Testis (tissue), 5 donors: ENCODE measurements at places on chromosomes 4 and X. TPM values are rescaled to one million over a fixed set of nuclear protein-coding genes. Genes with fewer than 3 reads are reported as not detected.

Gene DRP2
- 1.6 TPM for total RNA-seq

Gene NXF2
- 18.0 TPM for total RNA-seq

Gene KDR
- 7.9 TPM for total RNA-seq

Gene SHROOM4
- total RNA-seq: 6.5 TPM

Gene BRS3
- total RNA-seq: 0.55 TPM

Gene MAD2L1
- 11.1 TPM for total RNA-seq

Gene FSTL5
- total RNA-seq: 0.68 TPM

Gene FRAS1
- total RNA-seq: 3.5 TPM

Gene CT45A5
- 8.1 TPM for total RNA-seq

Gene EFHC2
- 14.4 TPM for total RNA-seq

Gene VSIG1
- 333 TPM for total RNA-seq

Gene UXT
- 72.0 TPM for total RNA-seq

DNA sequence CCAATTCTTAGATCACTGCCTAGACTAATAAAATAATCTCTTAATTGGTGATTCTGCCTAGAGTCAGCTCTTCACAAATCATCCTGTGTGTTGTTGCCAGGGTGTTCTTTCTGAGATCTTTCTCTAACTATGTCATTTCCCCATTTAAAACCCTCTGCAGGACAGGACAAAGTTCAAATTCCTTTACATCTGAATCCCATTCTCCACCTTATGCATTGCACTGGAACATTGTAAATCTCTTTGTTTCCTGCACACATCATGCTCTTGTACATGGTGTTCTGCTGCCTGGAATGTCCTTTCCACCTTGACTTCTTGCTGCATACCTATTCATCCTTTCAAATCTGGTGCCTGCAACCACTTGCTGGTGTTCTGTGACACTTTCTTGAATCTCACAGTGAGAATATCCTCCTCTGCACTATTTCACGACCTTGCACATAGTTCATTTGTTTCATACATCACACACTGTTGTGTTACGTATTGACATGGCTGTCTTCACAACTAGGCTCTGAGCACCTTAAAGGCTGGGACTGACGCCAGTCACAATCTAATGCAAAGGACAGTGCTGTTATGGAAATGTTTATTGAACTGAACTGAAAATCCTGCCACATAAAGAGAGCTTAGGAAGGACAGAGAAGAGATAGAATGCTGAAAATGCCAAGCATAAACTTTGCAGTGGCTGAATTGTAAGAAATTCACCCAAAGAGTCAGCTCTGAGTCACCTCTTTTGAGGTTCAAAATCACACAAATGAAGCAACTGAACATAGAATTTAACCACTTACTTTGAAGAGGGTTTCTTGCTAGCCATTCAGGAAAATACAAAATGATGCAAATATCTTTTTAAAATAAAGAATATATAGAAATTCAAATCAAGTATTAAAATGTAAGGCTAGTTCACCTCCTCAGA is 26.4 kb upstream of the SMIM14 start:
- no peak for DNase-seq

- DNase-seq: no peak
These were observed 59.4 kb downstream of the CLNK start for GRCh38 chr4:10625131-10625530.

GRCh38 chr4:75058486-75058885 is 125.6 kb downstream of the PARM1 start:
- DNase-seq: no peak

GRCh38 chr4:188297873-188298272 is 158.6 kb downstream of the TRIML1 start:
- no peak for DNase-seq

DNA sequence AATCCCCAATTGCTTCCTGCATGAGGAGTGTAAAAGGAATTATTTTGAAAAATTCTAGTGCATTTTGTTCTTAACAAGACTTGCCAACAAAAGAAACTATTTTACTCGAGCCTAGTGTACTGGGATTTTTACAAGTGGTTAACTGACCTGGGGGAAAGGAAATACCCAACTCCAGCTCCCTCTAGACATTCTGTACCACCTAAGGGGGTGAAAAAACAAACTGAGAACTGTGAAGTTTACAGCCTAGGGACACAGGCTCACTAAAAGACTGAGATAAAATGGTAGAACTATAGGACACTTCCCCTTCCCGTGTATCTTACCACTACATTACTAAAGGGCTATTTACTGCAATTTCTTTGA is 2.6 kb upstream of the ADH5 start:
- no peak for DNase-seq

GRCh38 chr4:100742045-100742444 is 224.2 kb upstream of the EMCN start:
- DNase-seq: no peak

- DNase-seq: no peak
These were observed 1907.6 kb upstream of the TENM3 start for GRCh38 chr4:180335566-180335965.

GRCh38 chrX:20026278-20026677 is 35.4 kb upstream of the BCLAF3 start:
- no peak for DNase-seq

GRCh38 chr4:159828687-159829086 is 725.8 kb downstream of the RAPGEF2 start:
- no peak for DNase-seq

GRCh38 chr4:26220696-26221095 is 100.1 kb upstream of the RBPJ start:
- no peak for DNase-seq

DNA sequence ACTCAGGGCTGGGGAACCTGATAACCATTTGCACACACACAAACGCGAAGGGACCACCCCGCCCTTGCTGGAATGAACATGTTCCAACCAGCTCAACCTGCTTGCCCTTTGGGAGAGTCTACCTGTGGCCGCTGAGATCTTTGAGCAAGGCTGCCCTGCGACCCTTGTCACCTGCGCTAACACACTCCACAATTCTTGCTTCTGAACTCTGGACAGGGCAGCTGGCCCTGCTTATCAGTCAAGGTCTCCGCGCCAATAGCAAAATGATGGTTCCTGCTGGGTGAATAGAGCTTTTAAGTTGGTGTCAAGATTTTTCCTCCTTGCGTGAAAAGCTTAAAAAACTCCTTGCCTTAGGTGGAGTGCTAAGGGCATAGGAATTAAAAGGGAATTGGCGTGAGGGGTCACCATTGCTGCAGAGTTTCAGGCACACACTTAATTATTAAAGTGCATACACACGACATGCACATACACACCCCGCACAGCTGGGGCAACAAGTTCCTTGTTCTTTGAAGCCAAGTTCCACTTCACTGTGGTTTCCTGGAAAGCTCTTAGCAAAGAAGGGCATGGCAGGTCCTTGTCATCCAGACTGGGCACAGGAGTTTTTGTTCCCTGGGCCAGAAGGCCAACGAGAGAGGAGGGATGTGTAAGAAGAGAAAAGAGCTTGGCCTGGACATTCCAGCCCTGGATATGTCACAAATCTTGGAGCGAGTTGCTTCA is 207.7 kb downstream of the STIM2 start:
- DNase-seq: no peak

- no peak for DNase-seq
These were observed 296.1 kb downstream of the TLL1 start for GRCh38 chr4:166169111-166169510.

- no peak for DNase-seq
These were observed 270.3 kb downstream of the DTHD1 start for GRCh38 chr4:36551697-36552214.

- DNase-seq: no peak
These were observed 69.4 kb downstream of the IQCM start for GRCh38 chr4:149746276-149746675.

DNA sequence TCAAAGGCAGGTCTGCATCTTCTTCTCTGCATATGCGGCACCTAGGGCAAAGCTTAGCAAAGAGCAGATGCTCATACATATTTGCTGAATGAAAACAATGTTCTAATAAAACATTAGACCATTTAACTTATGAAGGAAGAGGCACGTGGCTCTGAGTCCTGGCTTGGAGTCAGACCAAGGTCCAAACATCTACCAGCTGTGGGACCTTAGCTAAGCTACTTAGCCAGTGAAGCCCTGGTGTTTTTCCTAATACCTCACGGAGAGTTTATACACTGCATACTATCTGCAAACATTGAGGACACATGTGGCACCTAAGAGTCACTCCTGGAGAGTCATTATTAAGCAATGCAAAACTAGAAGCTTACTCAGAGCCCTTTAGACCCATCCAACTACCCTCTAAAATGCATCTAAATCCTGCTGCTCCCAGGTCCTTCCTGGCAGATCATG is 9.0 kb downstream of the PDGFC start:
- peak; percentile 45 for DNase-seq

DNA sequence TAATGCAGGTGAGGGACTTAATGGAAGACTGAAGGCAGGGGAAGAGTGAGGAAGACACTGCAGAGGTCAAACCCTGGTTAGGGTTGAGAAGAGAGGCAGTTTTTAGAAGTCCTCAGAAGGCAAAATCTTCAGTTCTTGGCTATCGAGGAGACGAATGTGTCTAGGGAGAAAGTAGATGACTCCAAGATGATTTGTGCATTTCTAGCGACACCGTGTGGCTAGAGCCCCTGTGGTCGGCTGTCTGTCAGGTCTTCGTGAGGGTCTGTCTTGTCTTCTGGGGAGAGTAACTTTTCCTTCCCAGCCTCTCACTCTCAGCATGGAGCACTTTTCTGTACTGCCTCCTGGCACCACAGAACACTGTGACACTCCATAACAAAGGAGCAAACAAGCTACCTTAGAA is 458.1 kb downstream of the STIM2 start:
- peak; percentile 51 for DNase-seq

DNA sequence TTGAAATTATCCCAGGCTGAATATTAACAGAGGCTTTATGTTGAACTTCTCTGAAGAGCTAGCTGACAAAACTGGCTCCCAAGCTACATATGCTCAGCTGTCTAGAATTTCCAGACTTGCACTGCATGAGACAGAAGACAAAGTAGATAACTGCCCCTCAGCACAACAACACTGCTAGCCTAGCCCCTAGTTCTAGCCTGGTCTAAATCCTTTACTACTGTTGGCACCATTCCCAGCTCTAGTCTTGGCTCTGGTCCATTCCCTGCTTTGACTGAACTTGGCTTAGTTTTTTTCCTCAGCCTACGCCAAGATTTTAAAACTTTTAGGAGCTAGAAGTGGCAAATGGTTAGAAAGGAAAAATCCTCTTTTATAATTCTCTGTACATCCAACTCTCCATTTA is 7.6 kb upstream of the OPHN1 start:
- peak; percentile 79 for DNase-seq

GRCh38 chr4:90842960-90843359 is 715.8 kb downstream of the CCSER1 start:
- no peak for DNase-seq

DNA sequence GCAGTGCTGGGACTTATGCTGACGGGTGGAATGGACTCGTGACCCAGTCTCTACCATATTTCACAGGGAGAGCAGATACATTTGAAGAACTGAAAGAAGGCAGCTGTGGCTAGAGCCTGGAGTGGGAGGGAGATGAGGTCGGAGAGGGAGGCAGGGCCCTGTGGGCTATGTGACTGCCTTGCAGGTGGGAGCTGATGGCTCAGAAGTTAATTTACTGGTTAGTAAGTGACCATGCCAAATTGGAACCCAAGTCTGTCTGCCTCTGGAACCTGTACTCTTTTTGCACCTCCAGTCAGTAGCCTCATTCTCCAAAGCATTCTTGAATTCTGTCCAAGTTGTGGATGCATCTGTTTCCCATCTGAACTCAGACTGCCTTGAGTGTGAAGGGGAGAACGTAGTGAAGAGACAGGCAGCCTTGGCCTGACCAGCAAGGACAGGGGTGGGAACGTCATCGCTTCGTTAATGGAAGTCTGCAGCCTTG is 92.3 kb downstream of the REPS2 start:
- peak; percentile 43 for DNase-seq

GRCh38 chrX:74382613-74383012 is 38.7 kb upstream of the SLC16A2 start:
- peak; percentile 76 for DNase-seq
